Hippocampal formation (tissue), 2 donors: ENCODE measurements at places on chromosomes 4 and X.

- DNase-seq, result no peak
These were observed 49.9 kb downstream of the ZNF157 start for GRCh38 chrX:47420265-47420664.

GRCh38 chr4:76969941-76970529, 20.5 kb downstream of the SEPTIN11 start:
- DNase-seq, result no peak

DNA sequence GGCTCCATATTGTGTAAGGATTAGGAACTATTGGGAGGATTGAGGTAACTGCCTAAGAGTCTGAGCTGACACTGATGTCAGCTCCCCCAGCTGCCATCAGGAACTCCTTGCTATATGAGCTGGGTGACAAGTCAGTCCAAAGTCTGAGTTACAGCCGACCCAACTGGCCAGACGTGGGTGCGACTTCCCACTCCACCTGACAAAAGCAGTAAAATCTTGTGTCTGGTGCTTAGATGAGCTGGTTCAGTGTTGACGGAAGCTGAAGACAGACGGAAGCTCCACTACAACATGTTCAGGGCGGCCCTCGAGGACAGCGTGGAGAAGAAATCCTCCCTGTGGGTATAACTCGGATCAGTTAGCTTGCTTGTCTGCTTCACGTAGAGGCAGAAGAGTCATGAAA, 22.8 kb upstream of the NAT8L start:
- no peak for DNase-seq

DNA sequence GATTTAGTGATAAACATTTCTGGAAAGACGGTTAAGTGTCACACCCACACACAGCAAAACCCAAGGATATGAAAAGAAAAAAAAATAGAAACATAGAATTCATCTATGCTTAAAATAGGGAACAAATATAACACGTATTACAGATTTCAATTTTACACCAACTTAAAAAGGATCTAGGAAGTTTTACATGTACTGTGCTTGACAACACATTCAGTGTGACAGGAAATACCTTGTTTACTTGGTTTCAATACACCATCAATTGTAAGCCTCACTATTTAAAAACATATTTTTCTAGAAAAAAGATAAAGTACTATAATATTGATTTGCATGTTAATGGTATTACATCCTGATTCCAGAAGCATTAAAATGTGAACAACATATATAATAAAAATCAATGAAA, 77.0 kb upstream of the SPRY1 start:
- DNase-seq, result no peak

- DNase-seq, result peak; percentile 19
These were observed 131.7 kb downstream of the SPCS3 start for GRCh38 chr4:176451443-176451842.

- no peak for DNase-seq
These were observed 517.1 kb downstream of the PCDH7 start for GRCh38 chr4:31237233-31237632.

DNA sequence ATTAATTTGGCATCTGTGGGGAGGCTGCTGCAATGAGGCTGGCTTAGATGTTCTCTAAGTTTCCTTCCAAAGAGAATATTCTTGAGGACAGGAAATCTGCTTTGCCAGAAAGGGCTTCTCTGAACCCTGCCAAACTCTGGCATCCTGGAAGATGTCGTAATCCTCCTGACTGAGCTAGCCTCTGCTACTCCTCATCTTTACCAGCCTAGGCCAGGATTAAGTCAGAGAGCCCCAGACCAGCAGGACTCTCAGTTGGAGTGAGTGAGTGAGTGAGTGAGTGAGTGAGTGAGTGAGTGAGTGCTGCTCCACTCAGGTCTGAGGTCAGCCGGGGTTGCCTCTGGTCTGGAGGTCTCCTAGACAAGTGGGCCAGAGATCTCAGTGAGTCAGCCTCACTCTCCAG, 104.9 kb upstream of the SOD3 start:
- no peak for DNase-seq

- DNase-seq, result peak; percentile 74
These were observed 134.3 kb downstream of the APBB2 start for GRCh38 chr4:41079881-41080560.

DNA sequence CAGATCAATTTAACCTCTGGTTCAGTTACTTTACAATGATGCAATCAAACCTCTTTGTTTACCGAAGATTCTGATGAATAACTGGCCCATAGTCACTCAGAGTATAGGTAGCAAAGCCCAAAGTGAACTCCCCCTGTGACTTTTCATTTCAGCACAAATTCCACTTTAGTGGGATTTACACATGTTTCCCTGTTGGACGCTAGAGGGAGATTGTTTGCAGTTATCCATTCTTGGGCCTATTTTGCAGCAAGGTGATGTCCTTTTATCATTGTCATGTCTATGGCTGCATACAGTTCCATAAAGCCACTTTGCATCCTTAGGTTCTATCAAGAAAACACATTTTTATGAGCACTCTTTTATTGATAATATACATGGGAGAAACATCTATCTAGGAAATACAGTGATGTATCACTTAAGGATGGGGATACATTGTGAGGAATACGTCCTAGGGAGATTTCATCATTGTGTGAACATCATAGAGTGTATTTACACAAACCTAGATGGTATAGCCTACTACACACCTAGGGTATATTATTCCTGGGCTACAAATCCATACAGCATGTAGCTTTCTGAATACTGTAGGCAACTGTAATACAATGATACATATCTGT, 14.5 kb upstream of the DKK2 start:
- DNase-seq, result no peak

DNA sequence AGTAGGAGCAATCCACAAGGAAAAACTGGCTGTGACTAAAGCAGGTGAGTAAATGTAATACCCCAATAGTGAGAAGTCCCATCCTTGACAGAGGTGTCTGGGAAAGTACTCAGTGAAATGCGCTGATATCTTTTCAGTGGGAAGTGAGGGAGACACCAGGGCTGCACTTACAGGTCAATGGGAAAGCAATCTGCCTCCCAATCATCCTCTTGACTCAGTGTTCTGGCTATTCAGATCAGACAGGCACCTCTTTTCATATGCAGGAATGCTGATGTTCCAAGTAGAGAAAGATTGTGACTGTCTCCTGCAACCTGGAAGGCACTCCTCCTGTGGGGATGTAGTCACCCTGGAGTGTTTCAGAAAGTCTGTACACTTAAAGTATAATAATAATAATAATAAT, 39.9 kb upstream of the SPIN2A start:
- DNase-seq, result no peak

DNA sequence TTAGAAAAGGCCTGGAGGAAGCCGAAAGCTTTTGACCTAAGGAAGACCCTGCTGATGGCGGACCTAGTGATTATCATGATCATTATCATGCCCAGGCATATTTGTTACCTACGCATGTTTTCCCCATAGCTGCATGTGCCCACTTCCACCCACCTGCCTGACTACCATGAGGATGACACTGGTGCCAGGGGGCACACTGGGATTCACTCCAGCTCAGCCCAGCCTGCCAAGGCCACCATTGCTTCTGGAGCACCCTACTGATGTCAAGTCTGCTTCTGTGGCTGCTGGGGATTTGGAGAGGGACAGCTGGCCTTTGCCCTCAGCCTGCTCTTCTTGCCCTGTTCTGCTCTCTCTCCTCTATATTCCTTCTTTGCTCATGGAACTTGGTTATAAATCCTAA, 124.7 kb upstream of the NALF2 start:
- DNase-seq, result no peak

DNA sequence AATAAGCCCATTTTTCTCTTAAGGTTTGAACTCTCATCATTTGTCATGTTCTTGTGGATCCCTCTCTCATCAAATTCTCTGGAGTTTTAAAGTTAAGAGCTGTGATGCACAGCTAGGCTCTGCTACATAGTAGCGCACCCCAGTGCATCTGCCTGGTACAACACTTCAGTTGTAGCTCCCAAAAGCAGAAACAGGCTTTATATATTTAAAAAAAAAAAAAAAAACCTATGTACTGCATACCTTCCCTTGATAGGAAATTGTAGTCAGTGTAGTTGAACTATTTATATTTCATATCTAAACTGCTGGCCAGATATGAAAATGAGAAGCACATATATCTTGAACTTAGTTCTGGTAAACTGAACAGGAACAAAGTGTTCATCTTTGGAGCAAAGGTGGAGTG, 131.4 kb downstream of the KLHL13 start:
- no peak for DNase-seq

DNA sequence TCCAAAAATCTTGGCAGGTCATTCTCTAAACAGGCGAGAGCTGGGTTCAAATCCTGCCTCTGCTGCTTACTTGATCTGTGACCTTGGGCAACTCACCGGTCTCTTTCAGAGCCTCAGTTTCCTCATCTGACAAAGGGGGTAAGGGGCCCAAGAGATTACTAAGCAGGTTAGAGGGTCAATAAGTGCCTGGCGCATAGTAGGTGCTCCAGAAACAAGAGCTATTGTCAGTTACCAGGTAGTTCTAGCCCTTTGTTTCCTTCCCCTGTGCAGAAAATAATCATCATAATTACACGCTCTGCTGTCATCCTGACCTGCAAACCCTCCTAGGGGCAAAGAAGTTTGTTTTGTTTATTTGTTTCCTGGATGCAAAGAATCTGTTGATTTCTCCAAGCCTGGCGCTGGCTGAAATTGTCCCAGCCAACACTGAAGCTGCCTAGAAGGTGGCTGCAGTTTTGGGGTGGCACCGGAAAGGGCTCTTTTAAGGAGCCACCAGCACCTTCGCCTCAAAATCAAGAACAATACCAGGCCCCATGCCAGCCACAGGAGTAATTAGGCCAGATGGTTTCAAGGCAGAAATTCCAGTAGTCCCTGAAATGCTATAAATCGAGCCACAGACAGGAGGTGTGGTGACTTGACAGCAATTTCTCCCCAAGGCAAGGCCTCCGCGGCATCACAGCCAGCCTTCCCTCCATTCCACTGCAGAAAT, 10.2 kb upstream of the KIAA0232 start:
- DNase-seq, result no peak

DNA sequence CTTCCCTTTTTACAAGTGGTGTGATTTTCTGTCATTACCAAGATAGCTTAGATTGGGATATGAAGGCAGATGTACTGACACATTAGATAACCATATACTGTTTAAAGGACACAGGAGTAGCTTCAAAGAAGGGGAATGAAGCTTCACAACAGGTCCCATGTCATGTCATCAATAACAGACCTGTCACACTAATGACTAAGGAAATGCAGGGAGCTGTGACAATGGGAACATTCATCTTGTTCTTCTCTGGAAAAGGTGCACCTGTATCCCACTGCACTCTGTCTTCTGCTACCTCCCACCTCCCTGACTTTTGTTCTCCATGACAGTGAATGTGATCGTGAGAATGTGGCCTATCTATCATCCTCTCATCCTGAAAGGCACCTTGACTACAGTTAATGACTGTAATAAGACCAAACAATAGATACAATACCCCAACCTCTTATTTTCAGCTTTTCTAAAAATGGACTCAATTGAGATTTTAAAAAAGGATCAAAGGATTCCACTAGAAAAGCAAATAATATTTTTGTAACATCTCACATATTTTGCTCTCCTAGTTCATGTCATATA, 472.5 kb downstream of the STPG2 start:
- DNase-seq, result no peak

- no peak for DNase-seq
These were observed 95.9 kb upstream of the SCOC start for GRCh38 chr4:140277576-140277975.

DNA sequence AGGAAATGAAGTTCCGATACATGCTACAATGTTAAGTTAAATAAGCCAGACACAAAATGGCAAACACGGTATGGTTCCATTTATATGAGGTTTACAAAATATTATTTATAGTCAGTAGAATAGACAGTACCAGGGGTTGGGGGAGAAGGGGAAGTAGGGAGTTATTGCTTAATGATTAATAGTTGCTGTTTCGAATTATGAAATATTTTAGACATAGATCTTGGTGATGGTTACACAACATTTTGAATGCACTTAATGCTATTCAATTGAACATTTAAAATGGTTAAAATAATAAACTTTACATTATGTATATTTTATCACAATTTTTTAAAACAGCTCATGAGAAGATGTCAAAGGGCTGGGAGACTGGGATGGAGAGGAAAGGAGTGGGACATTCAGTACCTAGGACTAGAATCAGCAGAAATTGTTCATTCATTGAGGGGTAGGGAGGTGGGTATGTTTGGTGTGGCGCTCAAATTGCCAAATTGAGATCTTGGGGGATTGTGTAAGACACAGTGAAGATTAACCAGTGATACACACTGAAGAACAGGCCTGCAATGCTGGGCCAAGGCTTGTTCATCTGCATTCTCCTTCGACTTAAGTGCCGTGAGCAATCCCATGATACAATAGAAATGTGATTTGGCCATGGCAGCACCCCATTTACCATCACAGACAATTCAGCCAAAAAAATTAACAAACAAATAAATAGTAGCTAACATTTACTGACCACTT, 165.6 kb upstream of the GALNT7 start:
- DNase-seq, result no peak

DNA sequence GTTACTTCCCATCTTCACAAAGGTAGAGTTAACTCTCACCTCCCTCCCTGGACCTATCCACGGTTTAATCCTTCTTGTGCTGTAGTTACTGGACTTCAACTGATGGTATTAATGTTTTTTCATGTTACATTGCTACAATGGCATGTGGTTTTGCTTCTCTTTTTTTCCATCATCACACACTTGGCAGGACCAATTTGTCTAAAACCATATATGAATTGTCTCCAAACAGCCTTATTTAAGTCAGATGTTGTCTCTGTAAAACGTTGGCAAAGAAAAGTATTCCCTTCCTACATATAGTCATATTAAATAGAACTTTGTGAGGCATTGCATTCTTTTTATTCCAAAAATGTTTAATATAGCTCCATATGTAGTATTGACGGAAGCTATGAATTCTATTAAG, 15.5 kb downstream of the PRRG1 start:
- no peak for DNase-seq

- DNase-seq, result no peak
These were observed 5.8 kb downstream of the KDM6A start for GRCh38 chrX:44878780-44879179.

- no peak for DNase-seq
These were observed 59.5 kb downstream of the CD38 start for GRCh38 chr4:15837591-15837990.

GRCh38 chr4:170088716-170089115, 1.0 kb downstream of the AADAT start:
- DNase-seq, result no peak

DNA sequence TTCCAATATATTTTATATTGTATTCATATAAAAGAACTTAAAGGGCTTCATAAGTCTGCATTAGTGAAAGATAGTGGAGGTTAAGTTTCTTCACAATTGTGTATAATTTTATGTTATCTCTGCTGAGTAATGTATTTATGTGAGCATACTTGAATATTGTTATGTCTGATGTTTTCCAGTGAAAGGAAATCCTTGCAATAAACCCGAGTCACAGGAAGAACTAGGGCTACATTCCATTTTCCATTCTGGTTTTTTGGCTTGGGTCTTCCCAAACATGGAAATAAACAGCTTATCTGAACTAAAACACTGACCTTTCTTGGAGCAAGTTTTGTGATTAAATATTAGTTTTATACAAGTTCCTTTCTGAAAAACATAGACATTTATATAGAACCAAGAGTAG, 231.3 kb upstream of the GPRIN3 start:
- DNase-seq, result no peak

DNA sequence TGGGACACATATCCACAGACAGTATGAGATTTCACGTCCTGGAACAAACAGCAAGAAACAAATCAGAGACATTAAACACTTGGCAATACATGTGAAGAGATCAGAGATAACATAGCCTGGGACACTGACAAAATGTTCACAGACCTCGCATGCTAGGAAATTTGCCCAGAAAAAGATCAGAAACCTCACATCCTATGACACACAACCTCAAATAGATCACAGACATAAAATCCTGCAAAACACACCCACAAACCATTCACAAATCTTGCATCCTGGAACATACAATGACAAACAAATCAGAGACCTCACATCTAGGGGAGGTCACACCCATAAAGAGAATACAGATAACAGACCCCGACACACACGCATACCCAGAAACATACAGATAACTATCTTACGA, 18.0 kb downstream of the SUV39H1 start:
- DNase-seq, result no peak
